ENCODE measurements at places on chromosomes 7 and 10.

DNA sequence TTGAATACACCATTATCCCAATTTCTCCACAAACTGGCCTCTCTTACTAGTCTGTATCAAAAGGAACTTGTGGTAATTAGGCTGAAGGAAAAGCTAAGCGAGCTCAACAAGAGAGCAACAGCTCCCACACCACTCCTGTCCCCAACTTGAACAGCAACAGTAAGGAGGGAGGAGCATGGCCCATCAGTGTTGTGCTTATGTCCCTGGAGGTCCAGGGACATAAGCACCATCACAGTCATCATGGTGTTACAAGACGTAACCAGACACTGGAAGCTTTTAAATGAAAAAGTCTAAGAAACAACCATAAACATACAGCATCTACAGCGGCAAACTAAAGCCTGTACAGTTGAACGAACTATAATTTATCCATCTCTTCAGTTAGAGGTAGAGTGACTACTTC lies 989 bp downstream of the ERLIN1 start:
- peak; percentile 42 for DNase-seq

DNA sequence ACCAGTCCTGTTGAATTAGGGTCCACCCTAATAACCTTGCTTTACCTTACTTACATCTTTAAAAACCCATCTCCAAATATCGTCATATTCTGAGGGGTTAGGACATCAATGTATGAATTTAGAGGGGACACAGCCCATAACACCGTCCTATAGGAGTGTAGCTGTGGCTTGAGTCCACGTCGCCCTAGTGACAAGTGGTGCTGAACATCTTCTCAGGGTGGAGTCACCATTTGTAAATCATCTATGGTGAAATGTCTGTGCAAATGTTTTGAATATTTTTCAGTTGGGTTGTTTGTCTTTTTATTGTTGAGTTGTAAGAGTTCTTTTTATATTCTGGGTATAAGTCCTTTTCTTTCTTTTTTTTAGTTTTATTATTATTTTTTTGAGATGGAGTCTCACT lies 5.2 kb upstream of the PRAP1 start:
- DNase-seq, result no peak

- DNase-seq, result no peak
Measured at GRCh38 chr7:137895301-137896221, 48.8 kb upstream of the DGKI start.

GRCh38 chr10:5424751-5425150 lies 12.4 kb downstream of the NET1 start:
- no peak for DNase-seq

DNA sequence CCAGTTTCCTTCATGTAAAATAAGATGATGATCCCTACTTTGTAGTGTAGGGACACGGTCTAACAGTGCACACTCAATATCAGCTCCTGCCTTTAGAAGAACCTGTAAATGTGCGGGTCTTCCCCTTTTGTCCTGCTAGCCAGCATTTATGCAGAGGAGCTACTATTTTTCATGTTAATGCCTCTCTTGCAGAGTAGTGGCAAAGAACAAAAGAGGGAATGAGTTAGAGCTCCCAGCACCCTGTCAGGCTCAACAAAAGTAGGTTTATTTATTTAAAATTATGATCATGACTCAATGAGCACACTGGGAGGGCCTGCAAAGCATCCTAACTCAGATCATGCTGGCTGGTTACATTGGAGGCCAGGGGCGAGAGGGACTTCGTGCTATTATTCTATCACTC lies 414.5 kb upstream of the COBL start:
- no peak for DNase-seq

GRCh38 chr10:84837041-84837812 lies 508.8 kb downstream of the CCSER2 start:
- no peak for DNase-seq

All from NCI-H510A treated with DMSO at 0.1 percent for 48 hours (cell line).